ENCODE measurements at places on chromosomes 11 and 22. TPM values are rescaled to one million over a fixed set of nuclear protein-coding genes. Genes with fewer than 3 reads are reported as not detected.

The SLC6A5 gene
- not detected for total RNA-seq

The MPPED2 gene
- total RNA-seq = not detected

The PRODH gene
- total RNA-seq = 0.56 TPM

The LDHAL6A gene
- 0.19 TPM for total RNA-seq

The NEAT1 gene
- 593 TPM for total RNA-seq

The KCTD14 gene
- total RNA-seq = 0.17 TPM

The TMEM25 gene
- 13.0 TPM for total RNA-seq

The PRR5L gene
- 42.7 TPM for total RNA-seq

The NXPE2 gene
- not detected for total RNA-seq

The OTOG gene
- not detected for total RNA-seq

The DUSP8 gene
- total RNA-seq = 1.6 TPM

The CEP126 gene
- 1.8 TPM for total RNA-seq

The RASSF10 gene
- total RNA-seq = not detected

The TRIM48 gene
- total RNA-seq = not detected

The PYGM gene
- total RNA-seq = 1.6 TPM

The ATG13 gene
- 51.0 TPM for total RNA-seq
